Cerebellar nuclear complex (tissue), 1 donor: ENCODE measurements at places on chromosomes 7 and 10.

DNA sequence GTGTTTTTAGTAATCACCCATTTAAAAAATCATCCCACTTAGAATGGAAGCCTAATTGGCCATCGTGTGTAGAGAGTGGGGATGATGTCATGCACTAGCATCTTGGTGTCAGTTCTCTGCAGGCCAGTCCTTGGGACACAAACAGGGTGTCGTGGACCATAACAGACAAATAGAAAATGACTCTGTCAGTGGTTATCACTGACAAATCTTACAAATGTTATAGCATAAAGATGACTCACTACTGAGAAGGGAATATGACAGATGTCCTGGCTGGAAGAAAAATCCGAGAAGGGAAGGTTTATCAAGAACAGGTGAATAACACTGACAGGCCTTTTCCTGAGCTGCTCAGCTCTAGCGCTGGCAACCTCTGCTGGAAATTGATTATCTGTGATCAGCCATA lies 10.6 kb downstream of the CABCOCO1 start:
- DNase-seq = no peak

- no peak for DNase-seq
Measured at GRCh38 chr7:76380623-76380966, 21.8 kb upstream of the YWHAG start.

- no peak for DNase-seq
Measured at GRCh38 chr10:88379575-88379974, 203.5 kb downstream of the RNLS start.

DNA sequence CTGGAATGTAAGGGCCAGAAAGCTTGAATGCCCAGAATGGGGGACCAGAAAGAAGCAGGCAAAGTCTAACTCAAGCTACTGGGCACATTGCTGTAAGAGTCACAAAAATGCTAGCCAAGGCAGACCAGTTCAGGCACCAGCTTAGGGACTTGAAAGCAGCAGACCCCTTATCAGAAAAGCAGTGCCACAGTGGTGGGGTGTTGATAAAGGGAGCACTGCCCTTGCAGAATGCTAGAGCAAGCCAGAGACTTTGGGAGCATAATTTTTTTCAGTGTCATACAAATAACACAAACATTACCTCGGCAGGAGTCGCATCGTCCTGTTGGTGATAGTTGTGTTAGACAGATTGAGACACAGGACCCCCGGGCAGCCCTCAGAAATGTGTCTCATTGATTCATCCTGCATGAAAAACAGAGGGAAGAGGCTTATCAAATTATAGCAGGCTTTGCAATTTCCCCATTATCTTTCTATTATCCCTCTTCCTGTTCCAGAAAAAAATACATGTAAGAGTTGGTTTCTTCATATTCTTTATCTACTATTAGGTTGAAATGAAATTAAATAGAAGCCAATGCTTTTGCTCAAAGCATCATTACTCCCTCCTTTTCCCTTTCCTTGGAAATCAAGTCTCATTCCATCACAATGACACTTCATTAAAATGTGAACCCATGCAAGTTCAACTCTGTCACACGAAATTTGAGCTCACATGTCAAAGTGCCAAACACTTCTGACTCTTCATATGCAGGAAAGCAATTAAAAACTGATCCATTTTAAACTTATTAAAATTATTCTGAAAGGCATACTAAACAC lies 13.4 kb downstream of the LRRC17 start:
- no peak for DNase-seq

DNA sequence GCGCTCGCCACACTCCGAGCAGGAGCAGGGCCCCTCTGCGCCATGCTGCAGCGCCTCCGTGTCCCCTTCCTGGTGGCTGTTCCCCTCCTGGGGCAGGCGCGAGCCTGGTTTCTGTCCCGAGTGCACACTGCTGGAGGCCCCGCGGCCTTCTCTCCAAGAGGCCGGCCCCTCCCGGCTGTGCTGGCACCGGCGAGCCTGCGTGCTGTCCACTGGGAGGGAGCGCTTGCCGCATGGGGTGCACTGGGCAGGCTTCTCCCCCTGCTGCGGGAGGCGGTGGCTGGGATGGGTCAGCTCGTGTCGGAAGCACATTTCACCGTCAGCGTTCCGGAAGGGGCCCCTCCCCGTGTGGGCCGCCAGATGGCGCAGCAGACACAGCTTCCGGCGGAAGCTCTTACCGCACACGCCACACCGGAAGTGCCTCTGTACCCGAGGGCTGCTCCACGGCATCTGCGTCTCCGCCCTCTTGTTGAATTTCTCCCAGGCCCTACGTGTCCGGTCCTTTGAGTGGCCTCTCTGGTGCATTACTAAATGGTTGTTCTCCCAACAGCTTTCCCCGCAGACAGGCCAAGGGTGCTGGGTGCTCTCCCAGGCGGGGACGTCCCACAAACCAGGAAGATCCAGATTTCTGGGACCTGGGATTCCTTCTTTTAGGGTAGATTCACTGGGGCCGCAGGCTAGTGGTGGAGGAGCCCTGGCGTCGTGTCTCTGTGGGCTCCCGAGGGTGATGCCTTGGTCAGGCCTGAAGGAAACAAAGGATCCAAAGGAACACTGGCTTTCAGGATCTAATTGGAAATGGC lies 18.7 kb downstream of the ZNF786 start:
- DNase-seq = no peak

DNA sequence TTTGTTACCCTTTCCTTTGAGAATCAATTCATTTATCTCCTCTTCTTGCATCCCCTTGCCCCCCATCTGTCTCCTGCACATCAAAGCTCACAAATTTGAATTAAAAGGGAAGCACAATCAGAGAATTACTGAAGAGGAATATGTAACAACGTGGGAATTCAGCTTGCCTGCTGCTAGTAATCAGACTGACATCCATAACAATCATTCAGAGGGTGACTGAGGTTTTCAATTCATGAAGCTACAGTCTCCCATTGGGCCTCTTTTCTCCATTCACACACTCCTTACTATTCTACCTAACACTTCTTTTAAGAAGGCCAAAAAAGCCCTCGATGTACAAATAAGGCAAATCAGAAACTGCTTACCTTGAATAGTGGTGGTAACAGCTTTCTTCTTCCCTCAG lies 24.3 kb upstream of the DNA2 start:
- DNase-seq = no peak

DNA sequence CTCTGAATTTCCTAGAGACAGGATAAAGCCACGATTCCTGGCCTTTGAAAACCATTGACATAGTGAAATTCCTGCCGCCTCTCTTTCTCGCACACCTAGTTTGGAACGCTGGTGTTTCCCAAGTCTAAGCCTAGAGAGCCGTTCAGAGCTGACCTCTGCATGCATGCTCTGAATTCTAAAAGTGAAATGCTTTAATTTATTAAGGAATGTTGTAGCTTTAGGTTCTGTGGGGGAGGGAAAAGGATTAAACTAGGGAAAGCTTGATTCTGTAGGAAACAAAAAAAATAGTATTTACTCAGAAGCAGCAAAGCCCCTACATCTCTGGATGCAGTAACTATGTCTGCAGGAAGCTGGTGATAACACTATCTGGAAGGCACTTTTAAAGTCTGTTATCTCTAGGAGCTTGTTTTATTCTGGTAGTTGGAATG lies 27.3 kb downstream of the PFKP start:
- no peak for DNase-seq

GRCh38 chr10:106242301-106242700 lies 922.2 kb downstream of the SORCS1 start:
- no peak for DNase-seq

DNA sequence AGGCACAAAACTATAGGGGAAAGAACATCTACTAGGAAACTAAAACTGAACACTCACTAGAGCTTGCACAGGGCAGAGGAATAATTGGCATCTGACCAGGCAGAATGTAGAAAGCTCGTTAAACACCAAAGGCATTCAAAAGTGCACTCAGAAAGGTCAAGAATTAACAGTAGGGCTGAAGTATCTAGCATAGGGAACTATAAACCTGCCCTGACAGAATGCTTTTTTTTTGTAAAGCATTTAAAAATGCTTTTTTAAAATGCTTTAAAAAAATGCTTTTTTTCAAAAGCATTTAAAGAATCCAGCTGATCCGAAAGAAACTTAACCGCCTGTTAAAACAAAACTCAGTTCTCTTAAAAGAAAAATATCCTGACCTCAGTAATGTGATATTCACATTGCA lies 74.6 kb upstream of the EGFR start:
- DNase-seq = no peak

DNA sequence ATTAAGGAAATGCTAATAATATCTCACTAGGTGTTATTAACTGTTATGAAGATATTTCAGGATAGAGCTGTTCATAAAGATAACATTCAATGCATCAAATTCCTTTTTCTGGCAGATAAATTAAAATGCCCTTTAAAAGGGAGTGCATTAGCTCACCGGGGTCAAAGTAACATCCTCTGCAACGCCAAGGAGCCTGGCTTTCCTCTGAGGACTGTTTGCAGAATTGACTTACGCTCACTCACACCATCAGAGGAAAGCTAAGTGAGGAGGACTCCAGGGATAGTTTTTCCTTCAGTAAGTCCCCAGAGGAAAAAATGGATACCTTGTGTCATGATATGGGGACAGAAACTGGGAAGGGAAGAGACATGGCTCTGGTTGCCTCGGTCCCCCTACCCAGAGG lies 45.2 kb upstream of the GPR158 start:
- no peak for DNase-seq

GRCh38 chr10:103616705-103617601 lies 123.4 kb downstream of the NEURL1 start:
- DNase-seq = no peak

DNA sequence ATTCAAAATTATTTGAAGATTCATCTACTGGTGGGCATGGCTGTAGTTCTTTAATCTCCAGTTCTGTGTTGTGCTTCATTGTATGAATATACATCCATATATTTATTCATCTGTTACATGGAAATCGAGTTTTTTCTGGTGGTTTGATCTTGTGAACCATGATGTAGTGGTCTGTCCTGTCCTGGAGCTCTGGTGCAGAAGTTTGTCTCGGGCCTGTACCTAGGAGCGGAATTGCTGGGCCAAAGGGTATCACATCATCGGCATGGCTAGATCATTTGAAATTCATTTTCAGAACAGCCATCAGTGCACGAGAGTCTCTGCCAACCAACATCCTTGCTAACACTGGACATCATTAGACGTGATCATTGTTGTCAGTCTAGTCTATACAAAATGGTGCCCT lies 107.0 kb downstream of the ELFN1 start:
- no peak for DNase-seq

DNA sequence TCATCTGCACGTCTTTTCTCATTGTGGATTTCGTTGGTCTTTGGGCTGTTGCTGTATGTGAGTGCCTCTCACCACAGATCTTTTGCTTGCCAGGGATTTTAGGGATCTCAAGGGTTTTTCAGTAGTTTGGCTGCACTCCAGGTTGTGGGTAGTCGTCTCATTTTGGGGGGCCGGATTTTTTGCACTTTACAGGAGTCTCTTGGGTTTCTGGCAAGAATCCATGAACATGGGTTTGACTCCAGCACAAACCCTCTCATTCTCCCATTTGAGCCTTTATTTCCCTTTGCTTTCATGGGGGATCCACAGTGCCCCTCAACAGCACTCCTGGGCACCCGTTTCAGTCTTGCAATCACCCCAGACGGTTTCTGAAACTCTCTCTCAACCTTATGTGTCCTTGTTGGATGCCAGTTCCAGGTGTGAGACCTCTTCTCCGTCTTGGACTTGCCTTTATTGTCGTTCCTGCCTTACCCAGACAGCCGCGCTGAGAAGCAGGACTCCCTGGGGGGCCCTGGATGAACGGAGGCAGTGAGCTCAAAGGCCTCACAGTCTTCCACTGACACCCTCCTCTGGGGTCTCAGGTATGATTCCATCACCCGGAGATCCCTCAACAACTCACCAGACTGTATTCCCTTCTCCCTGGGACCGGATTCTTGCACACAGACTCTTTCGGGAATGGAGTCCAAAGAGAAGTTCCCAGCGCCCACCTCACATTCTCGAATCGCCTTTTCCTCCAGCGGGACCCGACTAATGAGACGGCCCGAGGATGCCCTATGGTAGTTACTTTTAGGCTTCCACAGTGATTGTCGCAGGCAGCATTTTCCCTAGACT lies 18.8 kb upstream of the ZNF273 start:
- DNase-seq = no peak

DNA sequence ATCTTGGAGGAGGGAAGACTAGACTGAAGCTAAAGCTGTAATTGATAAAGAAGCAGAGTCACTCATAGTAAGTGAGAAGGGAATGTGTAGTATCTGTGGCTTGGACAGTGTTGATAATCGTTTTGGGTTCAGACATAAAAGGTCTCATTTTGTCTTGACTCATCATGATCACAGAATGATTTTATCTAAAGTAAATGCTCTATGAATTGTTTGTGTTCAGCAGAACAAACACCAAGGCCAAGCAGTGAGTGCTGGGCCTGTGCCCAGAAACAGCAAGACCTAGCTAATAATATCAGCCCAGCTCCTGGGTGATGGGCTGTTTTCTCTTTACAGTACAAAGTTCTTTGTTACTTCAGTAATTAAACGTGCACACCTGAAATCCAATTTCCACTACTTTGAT lies 26.7 kb upstream of the CD36 start:
- DNase-seq = no peak

DNA sequence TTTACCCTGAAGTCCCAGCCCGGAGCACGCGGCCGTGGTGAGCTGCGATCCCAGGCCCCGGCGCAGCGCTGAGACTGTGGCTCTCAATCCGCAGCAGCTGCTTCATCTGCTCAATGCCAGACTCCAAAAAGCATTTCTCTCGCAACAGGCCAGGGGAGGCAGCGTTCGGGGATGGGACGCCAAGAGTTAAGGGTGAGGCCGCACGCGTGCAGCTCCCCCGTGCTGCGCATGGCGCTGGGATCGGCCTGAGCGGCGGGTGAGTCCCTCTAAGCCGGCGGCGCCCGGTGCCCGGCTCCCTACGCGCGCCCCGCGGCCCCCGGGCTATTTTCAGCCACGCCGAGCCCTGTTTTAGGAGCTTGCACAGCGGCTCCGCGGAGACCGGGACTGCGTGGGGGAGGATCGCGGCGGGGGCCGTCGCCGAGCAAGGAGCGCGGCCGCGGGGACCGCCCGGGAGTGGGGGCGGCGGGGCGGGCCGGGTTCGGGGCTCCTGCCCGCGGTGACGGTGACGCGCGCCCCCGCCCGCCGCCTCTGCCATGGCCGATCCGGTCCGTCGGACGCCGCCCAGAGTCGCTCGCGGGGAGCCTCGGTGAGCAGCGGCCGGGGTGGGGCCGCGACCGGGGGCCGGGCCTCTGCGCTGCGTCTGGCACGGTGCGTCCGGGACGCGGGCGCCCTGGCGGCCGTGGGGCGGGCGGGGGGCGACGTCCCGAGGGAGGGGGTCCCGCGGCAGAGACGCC lies 29.4 kb upstream of the JAKMIP3 start:
- DNase-seq = no peak

DNA sequence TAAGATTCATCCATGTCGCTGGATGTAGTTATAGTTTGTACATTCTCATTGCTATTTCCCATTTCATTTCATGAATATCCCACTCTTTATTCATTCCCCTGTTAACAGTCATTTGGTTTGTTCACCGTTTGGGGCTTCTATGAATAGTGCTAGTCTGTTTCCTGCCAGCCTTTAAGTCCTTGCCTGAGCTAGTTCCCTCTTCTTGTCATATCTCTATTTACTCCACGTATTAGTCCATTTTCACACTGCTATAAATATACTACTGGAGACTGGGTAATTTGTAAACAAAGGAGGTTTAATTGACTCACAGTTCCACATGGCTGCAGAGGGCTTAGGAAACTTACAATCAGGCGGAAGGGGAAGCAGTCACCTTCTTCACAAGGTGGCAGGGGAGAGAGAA lies 56.2 kb downstream of the PLCE1 start:
- DNase-seq = no peak

- DNase-seq = no peak
Measured at GRCh38 chr7:2148814-2149213, 83.9 kb downstream of the MAD1L1 start.
